COLO829 (cell line): ENCODE measurements at places on chromosomes 7 and 10.
A peak's percentile ranks its signal among the peaks of the same experiment; 100 is the strongest.

DNA sequence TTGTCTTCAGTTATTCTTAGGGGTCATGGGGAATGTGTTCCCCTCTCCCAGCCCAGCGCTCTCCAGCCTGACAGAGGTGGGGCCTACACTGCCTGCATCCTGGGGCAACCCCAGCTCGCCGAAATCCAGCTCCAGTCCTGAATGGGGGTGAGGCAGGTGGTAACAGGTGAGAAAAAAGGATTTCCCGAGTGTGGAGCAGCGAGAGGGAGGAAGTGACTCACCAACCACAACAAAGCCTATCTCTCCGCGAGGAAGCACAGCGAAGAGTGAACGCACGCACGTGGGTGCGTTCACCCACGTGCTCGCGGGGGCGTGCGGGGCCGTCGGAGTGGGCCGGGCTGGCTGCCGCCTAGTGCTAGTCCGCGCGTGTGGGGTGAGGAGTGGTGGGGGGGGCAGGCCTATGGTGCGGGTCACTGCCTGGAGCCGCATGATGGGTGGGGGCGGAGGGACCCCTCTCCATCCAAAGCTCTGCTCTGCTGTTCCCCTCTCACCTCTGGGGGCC is 855 bp upstream of the PALD1 start:
- DNase-seq = no peak

- no peak for DNase-seq
These were observed 676.7 kb downstream of the PCDH15 start for GRCh38 chr10:54124209-54124885.

DNA sequence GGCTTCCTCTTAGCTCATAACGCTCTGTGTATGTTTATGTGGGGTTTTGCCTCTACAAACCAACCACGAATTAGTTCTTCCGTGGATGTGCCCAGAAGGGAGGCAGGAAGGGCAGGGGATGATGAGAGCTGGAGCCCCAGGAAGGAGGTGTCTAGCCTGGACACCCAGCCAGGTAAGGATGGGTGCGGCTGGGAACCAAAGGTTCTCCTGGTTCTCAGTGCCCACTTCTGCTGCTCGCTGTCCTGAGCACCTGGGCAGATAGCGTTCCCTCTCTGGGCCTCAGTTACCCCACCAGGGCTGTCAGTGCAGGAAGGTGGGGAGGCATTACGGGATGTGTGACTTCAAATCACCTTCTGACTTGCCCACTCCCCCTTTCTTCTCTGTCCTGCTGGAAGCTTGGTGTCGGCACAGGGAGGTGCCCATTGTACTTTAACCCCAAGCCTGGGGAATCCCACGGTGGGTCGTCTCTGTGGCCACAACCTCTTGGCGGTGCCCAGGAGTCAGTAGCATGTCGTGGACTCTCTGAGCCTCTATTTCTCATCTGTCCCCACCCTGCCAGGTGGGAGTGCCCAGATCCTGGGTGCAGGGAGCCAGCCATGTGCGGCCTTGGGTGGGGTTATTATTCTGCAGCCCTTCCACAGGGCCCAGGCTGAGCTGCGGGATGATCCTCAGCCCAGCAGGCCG is 18.7 kb upstream of the PCBD1 start:
- DNase-seq = no peak

DNA sequence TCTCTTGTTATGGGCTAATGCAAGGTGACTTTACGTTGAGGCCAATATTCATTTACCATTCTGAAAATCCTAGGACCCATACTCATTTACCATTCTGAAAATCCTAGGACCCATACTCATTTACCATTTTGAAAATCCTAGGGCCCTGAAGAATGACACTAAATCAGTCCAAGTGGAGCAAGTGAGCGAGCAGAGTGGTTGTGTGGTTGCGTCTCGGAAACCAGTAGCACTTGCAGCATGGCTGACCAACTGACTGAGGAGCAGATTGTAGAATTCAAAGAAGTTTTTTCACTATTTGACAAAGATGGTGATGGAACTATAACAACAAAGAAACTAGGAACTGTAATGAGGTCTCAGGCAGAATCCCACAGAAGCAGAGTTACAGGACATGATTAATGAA is 6.9 kb downstream of the SAR1A start:
- DNase-seq = no peak

- no peak for DNase-seq
These were observed 171.1 kb downstream of the GRM3 start for GRCh38 chr7:86814661-86815379.

- DNase-seq = peak; percentile 45
These were observed 92.8 kb upstream of the PARD3 start for GRCh38 chr10:34907743-34908430.

GRCh38 chr10:80590585-80591125 is 53.0 kb downstream of the SH2D4B start:
- no peak for DNase-seq

DNA sequence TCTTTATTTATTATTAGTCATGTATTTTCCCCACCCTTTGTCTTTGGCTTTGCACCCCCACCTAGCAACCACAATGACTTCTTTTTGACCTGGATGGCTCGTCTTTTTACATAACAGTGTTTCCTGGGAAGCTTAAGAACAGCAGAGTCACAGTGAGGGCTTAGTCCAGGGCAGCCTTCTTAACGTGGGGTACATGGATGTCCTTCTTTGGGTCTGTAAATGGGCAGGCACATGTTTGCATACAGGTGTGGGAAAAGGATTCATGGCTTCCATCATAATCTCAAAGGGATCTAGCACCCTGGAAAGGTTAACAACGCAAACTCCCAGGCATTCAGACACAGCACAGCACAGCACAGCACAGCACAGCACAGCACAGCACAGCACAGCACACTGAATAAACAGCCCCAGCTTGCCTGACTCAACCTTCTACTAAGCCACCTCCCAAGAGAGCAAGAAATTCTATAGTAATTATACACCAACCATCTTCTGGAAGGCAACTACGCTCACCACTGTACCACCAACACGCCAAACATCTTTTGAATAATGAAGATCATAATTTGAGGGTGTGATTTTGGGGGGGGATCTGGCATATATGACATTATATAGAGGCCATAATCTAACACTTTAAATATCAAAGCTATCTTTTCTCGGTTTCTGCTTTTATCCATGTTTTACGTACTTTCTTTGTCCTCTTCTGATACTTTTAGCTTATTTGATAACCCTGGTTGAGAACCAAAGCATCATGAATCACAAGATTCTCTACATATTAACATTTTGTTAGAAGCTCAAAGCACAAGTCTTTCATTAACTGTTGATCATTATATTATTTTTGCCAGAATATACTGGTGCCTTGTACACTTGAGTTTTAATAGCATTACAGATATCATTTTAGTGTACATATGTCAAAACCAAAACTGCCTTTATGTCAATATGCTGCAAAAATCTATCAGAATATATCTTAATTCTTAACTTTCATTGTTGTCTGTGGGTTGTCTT is 177.2 kb upstream of the KLF14 start:
- no peak for DNase-seq

DNA sequence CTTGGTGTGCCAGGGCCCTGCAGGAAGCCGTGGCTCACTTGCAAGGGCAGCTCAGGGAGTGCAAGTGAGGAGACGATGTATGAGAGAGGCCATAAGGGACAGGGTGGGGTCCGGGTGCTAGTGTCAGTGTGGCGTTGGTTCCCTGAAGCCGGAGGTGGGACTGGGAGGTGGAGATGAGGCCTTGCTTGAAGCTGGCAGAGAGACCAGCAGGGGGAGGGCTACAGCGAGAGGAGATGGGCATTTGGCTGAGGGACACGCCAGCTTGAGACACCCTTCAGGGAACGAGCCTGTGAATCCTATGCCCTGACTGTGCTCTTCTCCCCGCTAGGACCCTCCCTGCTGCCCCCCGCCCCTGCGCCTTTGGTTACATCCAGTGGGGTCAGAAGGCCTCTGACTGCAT is 529.1 kb downstream of the TCERG1L start:
- DNase-seq = no peak

GRCh38 chr7:106875508-106875907 is 10.4 kb downstream of the PIK3CG start:
- no peak for DNase-seq

- DNase-seq = no peak
These were observed 74.4 kb downstream of the FAM171A1 start for GRCh38 chr10:15296701-15297100.

- no peak for DNase-seq
These were observed 252.6 kb upstream of the SMIM30 start for GRCh38 chr7:113370910-113371309.

- DNase-seq = no peak
These were observed 144.0 kb upstream of the PPP1R3A start for GRCh38 chr7:114062810-114063209.

DNA sequence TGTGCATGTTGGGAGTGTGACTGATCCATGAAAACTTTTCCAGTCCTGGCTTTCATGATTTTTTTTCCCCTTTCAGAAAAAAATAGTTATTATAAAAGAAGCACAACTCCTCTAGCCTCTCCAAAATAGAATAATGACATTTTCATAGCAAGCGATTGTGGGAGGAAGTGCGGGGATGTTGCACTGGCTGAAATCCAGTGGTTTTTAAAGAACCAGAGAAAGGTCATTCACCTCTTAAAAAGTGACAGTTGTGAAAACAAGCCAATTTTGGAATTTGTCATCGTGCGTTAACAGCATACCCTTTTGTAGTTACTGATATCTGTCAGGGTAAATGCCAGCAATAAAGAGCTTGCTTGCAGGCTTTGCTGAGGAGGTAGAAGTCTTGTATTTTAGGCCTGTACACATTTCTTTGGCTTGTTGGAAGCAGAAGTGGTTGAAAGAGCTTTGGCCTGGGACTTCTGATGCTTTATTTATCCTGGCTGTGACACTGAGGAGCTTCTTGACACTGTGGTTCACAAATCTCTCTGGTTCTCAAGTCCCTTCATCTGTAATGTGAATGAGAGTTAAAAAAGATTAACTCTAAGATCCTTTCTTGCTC is 545.9 kb downstream of the REEP3 start:
- peak; percentile 10 for DNase-seq

GRCh38 chr10:43683451-43684291 is 35.0 kb upstream of the ZNF32 start:
- DNase-seq = no peak
